Kidney capillary endothelial cell (primary cell): ENCODE measurements at places on chromosomes 4 and X.
A peak's percentile ranks its signal among the peaks of the same experiment; 100 is the strongest.

- DNase-seq: no peak
Measured at GRCh38 chrX:76538860-76539259, 111.3 kb downstream of the MAGEE1 start.

GRCh38 chr4:124526331-124526730 is 186.2 kb downstream of the ANKRD50 start:
- no peak for DNase-seq

- no peak for DNase-seq
Measured at GRCh38 chr4:122733787-122734120, 1.2 kb downstream of the BBS12 start.

DNA sequence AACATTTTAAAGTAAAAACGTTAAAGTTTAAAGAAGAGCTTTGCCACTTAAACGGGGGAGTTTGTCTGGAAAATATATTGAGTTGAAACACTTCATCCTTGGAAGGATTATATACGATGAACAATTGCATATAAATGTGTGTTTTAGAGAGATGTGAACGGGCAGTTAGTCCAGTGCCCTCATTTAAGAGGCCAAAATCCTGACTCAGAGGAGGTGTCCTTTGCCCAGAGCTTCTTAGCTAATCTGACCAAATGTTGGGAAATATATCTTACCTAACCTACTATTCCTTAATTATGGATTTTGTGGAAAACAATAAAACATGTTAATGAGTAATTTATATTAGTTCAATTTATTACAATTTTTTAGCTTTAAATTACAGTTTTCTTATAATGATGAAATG is 327.2 kb upstream of the DIPK2B start:
- DNase-seq: no peak

- no peak for DNase-seq
Measured at GRCh38 chr4:113270520-113271319, 221.3 kb downstream of the ANK2 start.

DNA sequence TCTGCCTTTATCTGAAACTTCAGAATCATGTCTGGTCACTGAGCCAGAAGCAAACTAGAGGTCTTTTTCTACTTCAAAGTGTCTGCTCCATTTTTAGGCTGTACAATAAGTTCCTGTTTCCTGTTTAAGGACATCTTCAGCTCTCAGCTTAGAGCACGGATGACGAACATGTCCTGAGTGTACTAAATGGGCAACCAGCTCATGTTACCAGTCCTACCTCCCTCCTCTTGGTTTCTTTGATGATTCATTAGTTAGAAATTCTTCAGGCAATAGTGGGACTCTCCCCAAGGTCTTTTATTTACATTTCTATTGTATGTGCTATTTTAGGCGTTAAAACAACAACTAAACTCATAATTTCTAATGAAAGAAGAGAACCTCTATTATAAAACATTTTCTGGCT is 58.0 kb downstream of the ENPEP start:
- DNase-seq: peak; percentile 98

DNA sequence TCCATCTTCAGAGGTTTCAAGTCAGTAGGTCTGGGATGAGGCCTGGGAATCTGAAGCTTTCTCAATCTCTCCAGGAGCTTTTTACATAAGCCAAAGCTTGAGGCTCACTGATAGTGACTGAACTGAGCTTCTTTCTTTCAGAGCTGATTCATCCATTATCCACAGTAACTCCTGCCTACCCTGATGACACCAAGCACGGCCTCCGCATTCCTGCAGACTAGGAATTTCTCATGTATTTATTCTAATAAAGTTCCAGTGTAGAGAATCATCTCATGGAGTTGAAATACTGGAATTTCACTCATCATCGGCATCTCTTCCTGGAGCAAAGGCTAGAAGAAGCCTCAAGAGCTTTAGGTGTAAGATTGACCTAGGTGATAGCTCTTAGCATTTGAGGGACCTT is 12.1 kb upstream of the DCTD start:
- no peak for DNase-seq

DNA sequence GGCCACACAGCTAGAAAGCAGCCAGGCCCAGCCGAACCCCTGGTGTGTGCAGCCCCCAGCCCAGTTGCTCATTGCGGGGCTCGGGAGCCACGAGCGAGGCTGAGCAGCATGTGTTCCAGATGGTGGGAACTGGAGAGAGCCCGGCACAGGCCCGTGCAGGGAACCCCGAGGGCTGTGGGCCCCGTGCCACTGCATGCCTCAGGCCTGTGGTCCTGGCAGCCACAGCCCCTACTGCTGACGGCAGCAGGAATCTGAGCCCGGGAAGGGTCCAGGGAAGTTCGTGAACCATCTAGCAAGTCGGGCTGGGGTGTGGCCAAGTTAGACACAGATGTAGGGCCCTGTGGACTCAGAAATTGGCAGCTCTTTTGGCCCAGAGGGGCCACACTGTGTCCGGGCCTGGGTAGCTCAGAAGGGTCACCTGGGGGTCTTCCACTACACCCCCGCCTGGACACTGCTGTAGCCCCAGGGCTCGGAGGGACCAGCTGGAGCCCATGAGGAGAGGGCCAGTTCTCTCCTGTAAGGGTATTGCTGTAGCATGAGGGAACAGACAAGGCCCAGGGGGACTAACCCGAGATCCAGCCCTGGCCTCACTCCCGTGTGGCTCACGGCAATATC is 12.1 kb downstream of the HTRA3 start:
- DNase-seq: no peak

- no peak for DNase-seq
Measured at GRCh38 chr4:186266729-186267456, 904 bp downstream of the F11 start.

DNA sequence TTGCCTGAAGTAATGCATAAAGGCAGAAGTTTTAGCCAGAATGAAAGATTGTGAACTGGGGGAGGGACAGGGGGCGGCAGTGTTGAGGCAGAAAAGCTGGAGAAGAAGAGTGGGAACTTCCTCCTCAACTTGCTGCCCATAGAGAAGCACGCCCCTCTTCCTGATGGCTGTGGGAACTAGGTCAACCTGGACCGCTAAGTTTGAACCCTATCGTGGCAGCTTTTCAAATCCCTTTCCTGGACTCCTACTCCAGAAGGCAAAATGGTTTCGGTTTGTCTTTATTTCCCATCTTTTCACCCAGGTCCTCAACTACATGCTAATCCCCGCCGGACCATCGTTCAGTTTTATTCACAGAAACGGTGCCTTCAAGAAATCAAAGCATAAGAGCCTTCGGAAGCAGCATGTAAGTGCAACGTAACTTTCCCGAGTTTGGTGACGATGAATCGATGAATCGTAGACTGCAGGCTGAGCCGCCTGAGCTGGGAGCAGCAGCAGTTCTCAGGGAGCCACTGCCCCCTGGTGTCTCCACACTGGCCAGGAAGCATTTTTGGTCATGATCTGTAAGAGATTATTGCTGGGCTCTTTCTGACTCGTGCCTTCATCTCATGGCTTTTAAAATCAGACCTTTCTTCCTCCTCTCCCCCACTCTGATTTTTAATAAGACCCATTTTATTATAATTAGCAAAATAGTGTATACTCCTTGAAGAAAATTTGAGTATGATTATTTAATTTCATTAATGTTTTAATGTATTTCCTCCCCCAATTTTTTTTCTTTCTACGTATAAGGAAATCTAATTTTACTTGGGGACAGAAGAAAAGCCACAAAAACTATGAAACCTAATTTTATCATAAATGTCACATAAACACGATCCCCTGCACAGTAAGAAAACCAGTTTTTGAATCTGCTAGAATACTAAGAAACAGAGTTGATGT is 21.4 kb downstream of the SPINK2 start:
- DNase-seq: peak; percentile 82

DNA sequence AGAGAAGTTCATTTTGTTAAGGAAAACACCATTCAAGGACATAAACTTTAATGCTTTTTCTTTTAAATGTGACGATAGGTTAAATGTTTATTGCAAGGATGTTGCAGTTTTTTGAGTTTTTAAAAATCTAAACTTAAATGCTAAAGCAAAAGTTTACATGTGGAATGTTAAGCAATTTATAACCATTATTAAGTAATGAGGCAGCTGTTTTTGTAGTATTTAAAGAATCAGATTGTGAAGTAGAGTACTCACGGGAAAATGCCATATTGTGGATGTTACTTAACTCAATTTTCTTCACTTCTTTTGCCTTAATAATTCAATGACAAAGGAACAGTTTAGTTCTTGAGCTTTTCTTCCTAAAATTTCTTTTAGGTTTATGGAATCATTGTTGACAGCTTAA is 43.5 kb downstream of the UBE2K start:
- DNase-seq: no peak

DNA sequence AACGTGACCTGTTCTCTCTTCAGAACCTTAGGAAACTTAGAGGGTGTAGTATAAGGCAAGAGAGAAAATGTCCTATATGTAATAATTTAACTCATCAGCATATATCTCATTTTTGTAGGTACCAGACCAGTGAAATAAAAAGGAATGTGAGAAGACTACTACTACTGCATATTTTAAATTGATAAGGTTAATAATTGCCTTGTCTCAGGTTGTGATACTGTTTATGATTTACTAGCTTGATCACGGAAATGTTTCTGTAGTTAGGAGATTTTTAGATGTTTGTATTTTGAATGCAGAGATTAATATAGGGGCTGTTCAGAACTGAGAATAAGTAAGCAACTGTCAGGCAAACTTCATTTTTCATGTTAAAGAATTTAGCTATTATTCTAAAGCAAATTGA is 1563.4 kb downstream of the C4orf33 start:
- no peak for DNase-seq

DNA sequence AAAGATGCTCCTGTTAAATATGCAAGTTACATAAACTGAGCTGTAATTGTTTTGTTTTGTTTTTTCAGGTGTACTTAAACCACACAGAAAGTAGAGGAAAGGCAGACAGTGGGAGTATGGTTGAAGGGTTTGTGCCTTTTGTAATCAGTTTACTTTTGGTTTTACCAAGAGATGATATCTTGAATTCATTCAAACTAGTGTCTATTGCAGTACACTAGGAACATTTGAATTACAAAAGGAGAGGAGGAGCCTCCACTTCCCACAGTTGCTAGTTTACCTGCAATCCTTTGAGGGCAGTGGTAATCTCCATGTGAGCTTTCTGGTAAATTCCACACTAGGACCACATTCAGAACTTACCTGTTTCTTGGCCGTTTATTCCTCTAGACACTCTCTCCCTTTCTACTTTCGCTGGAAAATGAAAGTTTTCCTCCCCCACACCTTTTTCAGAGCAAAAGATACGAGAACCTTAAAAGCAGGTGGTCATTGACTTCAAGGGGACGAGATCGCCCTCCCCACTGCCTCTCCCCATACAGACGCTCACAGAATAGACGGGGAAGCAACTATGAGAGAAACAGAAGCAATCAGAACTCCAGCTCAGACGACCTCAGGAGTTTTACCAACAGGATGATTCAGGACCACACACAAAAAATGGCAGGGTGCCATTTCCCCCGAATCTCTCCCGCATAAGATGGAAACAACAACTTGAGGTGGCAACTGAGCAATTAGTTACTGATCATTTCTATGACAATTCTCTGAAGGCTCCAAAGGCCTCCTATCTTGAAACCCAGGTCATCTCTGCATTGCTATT is 3.3 kb downstream of the RBM47 start:
- DNase-seq: no peak

DNA sequence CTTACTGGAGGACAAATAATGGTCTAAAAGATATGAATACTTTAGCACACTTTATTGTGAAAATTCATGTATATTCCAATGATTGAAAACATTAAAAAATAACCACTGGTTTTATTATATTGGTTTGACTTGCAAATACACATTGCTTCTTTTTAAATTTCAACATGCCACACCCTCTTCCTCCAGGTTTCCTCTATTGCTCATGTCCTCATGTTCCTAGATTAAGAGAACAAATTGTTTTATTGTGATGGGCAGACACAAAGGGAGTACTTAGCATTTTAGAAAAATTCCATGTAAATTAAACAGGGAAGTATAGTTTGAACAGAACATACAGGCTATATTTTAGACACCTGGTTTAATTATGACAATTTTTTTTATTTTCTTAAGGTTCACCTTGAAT is 230.6 kb upstream of the GPRIN3 start:
- DNase-seq: no peak

GRCh38 chr4:74320559-74321118 is 12.4 kb downstream of the EPGN start:
- DNase-seq: peak; percentile 51

- no peak for DNase-seq
Measured at GRCh38 chrX:105483011-105483410, 262.5 kb upstream of the TEX13A start.

GRCh38 chrX:16931371-16931770 is 15.1 kb upstream of the REPS2 start:
- no peak for DNase-seq

- no peak for DNase-seq
Measured at GRCh38 chr4:47536966-47537365, 51.9 kb downstream of the ATP10D start.

GRCh38 chr4:78953769-78954666 is 14.8 kb upstream of the PAQR3 start:
- peak; percentile 8 for DNase-seq

GRCh38 chr4:22986262-22986661 is 293.5 kb downstream of the GBA3 start:
- DNase-seq: no peak

GRCh38 chr4:101027721-101028120 is 319.6 kb downstream of the PPP3CA start:
- DNase-seq: no peak

DNA sequence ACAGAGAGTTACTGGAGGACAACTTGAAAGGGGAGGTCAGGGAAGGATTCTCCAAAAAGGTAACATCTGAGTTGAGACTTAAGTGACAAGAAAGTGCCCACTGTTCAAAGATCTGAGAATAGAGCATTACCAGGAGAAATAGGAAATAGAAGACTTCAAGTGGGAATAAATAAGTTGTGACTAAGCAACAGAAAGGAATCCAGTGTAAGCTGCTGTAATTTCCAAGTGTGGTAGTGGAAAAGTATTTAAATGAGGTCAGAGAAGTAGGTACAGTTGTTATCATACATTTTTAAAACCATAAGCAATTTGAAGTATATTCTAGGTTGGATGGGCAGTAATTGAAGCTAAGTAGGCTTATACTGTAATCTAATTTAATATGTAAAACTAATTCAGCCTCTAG is 211.9 kb downstream of the FBXO8 start:
- no peak for DNase-seq
